ENCODE measurements at places on chromosomes 4 and X.

GRCh38 chr4:78829296-78829695 lies 53.1 kb downstream of the BMP2K start:
- DNase-seq: peak; percentile 57

- DNase-seq: no peak
Observed at GRCh38 chrX:19877431-19877830, 10.0 kb downstream of the SH3KBP1 start.

DNA sequence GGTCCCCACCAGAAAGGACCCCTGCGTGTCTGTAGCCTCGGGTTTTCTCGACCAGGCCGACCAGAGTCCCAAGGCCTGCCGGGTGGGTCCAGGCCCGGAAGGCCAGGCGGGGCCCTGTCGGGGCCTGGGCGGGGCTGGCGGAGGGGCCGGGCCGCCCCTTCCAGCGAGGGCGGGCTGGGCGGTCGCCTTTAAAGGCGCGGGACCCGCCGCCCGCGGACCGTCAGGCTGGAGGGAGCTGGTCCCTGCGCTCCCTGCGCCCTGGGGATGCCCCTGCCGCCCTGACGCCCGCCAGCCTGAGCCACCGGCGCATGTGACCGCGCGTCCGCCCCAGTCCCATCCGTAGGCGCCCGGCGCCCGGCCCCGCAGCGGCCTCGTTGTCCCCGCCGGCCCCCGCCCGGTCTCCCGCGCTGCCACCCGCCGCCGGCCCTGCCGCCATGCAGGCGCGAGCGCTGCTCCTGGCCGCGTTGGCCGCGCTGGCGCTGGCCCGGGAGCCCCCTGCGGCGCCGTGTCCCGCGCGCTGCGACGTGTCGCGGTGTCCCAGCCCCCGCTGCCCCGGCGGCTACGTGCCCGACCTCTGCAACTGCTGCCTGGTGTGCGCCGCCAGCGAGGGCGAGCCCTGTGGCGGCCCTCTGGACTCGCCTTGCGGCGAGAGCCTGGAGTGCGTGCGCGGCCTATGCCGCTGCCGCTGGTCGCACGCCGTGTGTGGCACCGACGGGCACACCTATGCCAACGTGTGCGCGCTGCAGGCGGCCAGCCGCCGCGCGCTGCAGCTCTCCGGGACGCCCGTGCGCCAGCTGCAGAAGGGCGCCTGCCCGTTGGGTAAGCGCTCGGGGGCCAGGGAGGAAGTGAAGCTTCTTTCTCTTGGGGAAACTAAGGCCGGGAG lies at the start of gene HTRA3:
Gene HTRA3, plus strand, starts transcription at position 220 of the 883 bp plus-strand sequence. Its CDS starts 215 bp downstream, at position 435.
- peak; percentile 49 for DNase-seq

DNA sequence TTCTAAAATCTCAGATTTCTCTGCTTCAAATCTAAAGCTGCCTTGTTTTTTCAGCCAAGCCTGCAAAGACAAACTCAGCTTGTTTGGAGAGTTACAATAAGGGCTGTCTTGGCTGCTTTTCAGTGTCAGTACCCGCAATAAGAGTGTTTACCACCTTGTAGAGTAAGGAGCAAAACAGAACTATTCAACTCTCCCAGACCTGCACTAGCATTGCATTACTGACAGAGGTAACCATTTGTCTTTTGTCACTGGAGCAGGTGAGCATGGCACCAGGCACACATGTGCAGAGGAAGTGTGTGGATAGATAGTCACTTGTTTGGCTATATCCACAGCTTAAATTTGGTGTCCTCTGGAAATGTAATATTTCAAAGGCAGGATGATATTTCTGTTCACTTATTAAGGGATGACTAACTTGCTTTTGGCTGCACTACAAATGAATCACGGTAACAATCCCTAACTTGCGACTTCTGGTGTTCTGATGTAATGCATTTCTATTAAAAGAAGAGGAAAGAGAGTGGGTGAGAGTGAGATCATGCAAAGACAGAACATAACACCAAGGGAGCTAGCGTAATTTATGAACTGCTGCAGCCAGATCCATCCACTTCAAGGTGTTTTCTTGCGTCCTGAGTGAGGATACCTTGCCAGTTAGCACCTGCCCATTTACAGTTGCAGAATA lies 38.6 kb downstream of the PTCHD1 start:
- DNase-seq: peak; percentile 78
